Inflammatory macrophage treated with lipopolysaccharide for 4 hours (primary cell): ENCODE measurements at places on chromosomes 2 and 18.
A peak's percentile ranks its signal among the peaks of the same experiment; 100 is the strongest.

DNA sequence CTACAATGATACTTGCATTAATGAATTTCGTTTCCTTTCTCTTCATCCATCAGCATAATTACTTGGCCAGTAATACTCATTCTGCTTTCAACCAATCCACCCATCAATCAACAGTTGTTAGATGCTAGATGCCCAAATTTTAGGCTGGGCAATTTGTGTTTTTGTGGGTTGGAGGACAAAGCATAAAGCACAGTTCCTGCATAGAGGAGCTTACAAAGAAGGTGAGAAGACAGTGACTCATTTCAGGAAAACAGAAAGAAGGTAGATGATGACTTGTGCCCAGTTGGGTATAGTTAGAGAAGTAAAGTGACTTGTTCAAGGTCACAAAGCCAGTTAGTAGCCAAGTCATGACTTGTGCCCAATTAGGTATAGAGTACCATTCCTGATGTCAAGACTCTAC, 1186.8 kb upstream of the CELF4 start:
- DNase-seq = no peak

GRCh38 chr2:212816267-212816666, 277.7 kb upstream of the ERBB4 start:
- DNase-seq = no peak

GRCh38 chr2:206482123-206482522, 38.8 kb downstream of the ADAM23 start:
- DNase-seq = no peak

DNA sequence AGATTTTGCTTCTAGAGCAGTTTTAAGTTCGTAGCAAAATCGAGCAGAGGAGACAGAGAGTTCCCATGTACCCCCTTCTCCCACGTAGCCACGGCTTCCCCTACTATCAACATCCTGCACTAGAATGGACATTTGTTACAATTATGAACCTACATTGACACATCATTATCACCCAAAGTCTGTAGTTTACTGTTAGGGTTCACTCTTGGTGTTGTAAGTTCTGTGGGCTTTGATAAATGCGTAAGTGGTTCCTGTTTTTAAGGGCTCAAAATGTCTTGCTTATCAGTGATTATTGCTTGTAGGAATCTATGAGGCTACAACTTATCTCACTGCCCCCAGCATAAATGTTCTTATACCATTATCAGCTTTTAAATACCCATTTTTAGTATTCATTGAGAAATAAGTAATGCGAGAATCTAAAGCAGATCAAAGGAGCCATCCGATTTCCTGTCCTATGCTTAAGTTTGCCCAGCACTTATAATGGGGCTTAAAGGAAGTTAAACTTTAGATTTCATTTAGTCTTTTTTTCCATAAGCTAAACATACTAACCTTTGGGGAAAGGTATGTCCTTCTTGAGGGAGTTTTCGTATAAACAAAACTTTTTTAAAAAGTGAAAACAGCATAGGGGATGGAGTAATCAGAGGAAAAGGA, 118.7 kb downstream of the HAUS1 start:
- DNase-seq = peak; percentile 39

- peak; percentile 90 for DNase-seq
Measured at GRCh38 chr2:102082571-102083392, 59.8 kb upstream of the IL1R1 start.

DNA sequence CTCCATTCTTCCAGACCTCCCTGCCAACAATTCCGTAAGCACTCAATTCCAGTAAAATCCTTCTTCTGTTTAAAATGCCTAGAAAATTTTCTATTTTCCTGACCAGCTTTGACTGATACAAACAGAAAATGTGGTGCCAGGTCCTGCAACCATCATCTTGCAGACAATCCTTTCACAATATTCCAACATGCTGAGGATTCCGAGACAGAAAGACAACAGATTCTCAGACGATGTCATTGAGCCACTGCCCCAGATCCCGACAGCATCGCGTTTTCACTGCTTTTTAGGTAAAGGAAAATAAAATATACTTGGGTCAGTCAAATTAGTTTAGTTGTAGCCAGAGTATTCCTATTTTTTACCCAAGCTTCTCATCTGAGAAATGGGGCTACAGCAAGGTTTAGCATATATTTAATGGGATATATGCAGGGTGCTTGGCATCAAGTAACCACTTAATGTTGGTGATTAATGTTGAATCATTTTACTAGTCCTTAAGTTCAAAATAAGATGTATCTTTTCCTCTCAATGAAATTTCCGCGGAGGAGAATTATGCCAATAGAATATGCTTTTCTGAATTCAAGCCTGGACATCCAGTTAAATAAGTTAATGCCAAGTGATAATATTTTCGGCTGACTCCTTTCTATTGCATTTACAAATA, 866.6 kb downstream of the SLC4A3 start:
- no peak for DNase-seq

DNA sequence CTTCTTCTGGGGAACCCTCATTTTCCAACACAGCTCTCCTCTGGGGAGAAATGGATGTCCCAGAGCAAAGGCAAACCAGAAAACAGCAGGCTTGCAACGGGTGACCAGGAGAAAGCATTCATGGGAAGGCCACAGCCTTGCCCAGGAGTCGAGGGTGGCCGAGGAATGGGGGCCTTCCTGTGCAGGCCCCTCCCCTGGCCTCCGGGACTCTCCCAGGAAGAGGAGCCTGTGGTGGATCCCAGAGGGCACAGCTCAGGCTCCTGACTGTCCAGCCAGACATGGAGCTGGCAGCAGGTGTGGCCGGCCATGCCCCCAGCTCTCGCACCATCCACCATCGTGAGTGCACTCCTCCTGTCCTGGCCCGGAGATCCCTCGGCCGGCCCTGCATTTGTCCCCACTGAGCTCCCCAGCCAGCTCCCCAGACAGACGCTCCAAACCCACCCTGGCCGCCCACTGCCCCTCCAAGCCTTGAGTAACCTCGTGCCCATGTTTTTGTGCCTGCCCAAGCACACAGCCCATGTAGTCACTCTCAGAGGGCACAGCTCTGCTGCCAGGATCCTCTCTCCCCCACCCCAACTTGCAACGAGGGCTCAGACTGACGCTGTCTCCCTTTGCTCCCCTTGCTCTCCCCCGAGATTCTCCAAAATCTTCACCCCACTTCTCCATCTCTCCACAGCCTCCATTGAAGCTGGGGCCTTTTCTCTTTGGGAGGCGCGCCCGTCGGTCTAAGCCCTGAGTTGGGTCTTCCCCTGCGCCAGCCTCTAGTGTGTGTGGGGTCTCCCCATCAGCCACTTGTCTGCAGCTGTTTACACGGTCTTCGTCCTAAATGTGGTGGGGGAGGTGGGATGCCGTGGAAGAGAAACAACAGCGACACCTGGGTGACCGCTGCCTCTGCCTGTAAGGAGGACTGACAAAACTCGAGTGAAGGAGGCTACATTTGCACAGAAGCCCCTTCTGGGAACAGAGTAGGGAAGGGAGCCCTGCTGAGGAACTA, 9.8 kb downstream of the PRLH start:
- no peak for DNase-seq

DNA sequence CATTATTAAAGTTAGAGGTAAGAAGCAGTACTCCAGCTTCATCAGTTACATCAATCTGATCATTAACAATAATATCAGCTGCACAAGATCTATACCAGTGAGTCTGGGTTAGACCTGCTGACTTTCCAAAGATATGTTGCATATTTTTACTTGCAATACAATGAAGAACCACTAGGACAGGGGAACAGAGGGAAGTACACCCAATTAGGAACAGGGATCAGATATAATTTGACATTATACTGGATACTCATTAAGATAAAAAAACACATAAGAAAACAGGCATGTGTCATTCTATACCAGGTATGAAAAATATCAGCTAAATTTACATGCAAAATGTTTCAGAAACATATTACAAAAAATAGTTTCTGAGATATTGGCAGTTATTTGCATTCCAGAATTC, 995.1 kb upstream of the DDX18 start:
- DNase-seq = no peak

DNA sequence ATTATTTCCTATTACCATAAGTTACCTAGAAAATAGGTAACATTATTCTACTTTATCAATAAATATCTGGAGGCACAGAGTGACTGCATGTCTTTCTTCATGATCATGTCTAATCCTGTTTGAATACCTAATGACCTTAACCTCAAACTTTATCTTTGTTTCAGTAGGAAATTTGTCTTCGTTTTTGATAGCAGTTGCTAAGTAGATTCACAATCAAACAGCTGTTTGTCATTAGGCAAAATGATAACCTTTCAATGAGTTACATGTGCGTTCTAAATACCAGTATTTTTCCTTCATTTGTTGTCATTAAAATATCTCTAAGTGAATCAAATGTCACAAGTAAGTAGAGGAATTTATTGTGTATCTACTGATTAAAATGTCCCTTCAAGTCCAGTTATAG, 473.8 kb downstream of the NRXN1 start:
- no peak for DNase-seq
